ENCODE measurements at places on chromosomes 4 and X.
A peak's percentile ranks its signal among the peaks of the same experiment; 100 is the strongest.

- no peak for DNase-seq
These were observed 37.5 kb upstream of the MAP3K15 start for GRCh38 chrX:19552793-19553192.

GRCh38 chrX:132488180-132488705 is 595 bp downstream of the MBNL3 start:
- peak; percentile 41 for DNase-seq

DNA sequence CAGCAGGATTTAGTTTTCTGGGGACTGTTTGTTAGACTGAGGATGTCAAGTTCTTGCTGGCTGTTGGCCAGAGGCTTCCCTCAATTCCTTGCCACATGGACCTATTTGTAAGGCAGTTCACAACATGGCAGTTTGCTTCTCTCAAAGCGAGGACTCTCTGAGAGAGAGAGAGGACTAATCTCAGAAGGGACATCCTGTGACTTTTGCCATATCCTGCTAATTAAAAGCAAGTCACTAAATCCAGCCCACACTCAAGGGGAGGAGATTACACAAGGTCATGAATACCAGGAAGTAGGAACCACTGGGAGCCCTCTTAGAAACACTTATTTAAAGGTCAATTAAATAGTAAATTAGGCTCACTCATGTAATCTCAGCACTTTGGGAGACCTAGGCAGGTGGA is 38.2 kb downstream of the PPP1R2C start:
- DNase-seq = no peak

DNA sequence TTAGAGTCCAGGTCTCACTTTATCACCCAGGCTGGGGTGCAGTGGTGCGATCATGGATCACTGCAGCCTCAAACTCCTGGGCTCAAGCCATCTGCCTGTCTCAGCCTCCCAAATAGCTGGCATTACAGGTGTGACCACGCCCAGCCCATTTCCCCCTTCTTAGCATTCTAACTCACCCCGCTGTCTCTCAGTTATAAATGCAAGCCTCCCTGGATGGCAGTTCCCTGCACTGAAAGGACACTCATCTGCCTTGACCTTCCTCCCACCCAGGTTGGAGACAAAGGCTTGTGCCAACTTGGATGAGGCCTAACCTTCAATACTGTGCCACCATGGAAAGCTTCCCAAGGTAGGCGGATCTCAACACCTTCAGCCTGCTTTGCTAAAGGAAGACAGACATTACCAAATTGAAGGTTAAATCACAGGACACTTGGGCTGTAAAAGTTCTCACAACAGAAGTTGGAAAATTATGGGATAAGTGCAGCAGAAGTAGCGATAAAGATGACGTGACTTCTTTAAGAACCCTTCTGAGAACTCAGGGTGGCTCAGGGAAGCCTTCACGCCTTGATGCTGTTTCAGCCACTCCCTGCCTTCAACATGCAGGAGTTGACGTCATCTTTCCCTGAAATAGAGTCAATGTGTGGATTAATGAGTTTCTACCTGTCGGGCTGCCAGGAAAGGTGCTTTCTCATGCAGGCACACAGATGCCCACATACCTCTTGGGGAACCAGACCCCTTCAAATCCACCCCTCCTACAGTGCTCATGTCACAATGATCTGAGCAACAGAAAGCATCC is 10.6 kb upstream of the GPM6B start:
- no peak for DNase-seq

DNA sequence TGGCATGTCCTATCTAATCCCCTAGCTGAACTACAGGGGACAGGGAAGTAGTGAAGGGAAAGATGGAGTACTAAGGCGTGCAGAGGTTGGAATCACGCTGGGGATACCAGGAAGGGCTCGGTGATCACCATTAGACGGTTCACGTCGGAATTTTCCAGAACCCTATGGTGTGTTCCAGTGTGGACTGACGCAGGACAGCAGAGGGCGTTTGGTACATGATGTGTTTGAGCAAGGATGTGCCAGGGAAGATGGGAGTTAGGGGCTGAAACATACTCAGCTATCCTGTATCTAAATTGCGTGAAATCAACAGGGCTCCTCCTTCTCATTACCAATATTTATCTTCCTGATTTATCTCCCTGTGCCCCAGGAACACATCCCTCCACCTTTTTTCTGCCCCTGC is 33.7 kb downstream of the PRPS2 start:
- no peak for DNase-seq

GRCh38 chr4:82491251-82491960 is 61.0 kb downstream of the ENOPH1 start:
- DNase-seq = no peak

DNA sequence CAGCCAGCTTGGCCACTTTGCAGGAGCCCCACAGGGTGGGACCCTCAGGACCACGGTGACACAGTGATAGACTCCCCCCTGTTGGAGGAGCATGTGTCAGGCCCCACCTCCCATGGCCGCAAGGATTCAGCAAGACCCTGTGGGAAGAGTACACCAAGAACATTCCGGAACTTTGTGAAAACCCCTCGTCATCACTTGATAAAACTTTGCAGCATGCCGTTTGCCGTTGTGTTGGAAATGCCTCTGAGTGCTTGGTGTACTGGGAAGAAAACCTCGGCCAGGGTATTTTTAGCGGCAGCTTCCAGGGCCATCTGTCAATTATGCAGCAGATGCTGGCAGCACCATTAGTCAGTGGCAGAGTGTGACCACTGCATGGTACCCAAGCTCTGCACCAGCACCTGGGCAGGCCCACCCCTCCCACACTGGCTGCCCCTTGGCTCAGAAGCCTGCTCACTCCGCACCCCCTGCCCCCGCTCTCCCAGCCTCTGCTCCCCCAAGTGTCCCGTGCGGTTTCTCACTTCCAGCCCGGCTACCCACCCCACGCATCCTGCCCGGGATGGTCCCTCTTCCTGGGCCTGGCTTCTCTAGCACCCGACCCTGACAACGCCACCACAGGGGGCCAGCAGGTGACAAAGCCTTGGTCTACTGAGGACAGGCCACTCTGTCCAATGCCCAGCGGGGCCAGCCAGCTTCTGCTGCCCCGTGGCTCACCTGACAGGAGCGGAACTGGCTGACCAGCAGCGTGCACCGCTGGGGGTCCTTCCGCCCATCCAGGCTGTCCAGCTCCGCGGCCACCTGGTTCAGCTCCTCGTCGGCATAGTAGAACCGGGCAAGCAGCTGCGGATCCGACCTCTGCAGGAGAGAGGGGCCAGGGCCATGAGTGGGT is 65.0 kb downstream of the ZFYVE28 start:
- no peak for DNase-seq

GRCh38 chrX:153922932-153923857 is 2.9 kb downstream of the ARHGAP4 start:
- peak; percentile 33 for DNase-seq

- no peak for DNase-seq
These were observed 456.1 kb downstream of the GRXCR1 start for GRCh38 chr4:43348591-43348990.

- DNase-seq = no peak
These were observed 537.4 kb upstream of the MAGEB18 start for GRCh38 chrX:25600776-25601175.

DNA sequence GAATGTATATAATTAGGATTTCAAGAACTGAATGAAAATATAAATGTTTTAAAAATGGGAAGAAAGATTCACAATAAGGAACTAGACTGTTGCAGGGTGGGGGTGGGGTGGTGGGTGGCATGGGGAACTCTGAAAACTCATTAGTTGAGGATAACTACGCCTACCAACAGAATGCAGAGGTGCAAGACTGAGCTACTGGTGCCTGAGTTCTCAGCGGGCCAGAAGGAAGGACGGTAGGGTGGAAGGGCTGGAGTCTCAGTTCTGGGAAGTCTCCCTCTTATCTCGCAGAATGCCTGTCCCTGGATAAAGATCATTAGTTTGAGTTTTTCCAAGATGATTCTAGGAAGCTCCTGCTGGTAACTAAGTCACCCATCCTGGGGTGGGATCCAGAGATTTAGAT is 1.3 kb upstream of the SOD3 start:
- no peak for DNase-seq

GRCh38 chrX:123773258-123773988 is 40.6 kb upstream of the THOC2 start:
- no peak for DNase-seq

DNA sequence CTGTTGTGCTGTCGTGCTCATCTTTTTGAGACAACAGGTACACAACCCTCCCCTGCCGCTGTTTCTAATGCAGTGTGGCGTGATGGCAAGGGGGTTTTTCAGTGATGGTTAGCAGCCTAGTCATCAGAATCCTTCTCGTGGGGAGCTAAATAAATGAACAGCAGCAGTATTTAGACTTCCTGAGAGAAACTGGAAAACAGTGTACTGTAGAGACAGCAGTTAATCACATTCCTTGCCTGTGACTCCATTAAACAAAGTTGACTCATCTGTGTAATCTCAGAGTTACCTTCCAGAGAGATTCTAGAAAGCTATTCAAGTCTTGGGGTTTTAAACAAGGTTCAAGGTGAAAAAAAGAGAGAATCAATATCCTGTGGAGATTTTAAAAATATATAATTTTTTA is 1753.2 kb upstream of the PCDH7 start:
- no peak for DNase-seq

DNA sequence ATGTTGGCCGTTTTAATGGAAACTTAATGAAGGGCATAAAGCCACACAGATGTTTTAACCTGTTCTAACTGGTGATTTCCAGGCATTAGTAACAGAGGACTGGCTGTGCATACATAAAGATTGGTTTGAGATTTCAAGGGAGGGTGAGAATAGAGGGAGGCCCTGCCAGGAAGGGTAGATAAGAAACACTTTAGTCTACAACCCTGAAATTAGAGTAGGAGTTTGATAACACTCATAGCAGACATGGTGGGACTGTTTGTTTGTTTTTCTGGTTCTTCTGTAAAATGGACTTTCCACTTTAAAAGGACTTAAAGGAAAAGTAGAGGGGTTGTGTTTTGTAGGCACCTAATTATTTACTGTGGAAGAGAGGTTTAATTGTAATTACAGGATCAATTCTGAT is 16.2 kb downstream of the SLC4A4 start:
- DNase-seq = no peak

- no peak for DNase-seq
These were observed 73.5 kb downstream of the GPAT3 start for GRCh38 chr4:83609365-83609764.

- DNase-seq = no peak
These were observed 102.8 kb upstream of the OR13H1 start for GRCh38 chrX:131441033-131441432.

DNA sequence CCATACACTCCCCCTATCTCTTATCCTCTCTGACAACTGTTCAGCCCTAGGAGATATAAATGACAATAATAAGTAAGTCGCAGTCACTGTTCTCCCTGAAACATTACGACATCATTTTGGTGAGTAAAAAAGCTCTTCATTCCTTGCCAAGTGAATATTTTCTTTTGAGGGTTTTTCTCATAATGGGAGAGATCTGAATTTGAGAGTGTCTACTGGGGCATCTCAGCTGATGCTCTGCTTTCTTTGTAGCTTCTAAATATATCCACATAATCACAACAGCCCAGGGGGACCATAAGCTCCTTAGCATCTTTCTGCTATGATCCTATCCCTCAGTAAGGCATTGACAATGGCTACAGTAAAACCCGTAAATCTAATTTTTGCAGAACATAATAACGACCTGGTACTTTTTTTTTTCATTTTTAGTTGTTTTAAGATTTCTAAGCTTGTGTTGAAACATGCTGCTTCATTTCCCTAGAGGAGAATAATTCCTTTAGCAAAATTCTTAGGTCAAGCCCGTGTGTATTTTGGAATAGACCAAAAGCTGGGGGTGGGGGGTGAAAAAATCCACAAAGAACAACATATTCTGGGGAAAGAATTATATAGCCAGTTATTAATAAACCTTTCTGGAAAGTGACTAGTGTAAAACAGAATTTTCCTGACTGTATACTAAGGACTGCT is 78.1 kb upstream of the GPM6B start:
- DNase-seq = no peak

- no peak for DNase-seq
These were observed 6.8 kb downstream of the ANXA3 start for GRCh38 chr4:78558410-78558809.

GRCh38 chr4:125433453-125433852 is 118.7 kb downstream of the FAT4 start:
- DNase-seq = no peak

DNA sequence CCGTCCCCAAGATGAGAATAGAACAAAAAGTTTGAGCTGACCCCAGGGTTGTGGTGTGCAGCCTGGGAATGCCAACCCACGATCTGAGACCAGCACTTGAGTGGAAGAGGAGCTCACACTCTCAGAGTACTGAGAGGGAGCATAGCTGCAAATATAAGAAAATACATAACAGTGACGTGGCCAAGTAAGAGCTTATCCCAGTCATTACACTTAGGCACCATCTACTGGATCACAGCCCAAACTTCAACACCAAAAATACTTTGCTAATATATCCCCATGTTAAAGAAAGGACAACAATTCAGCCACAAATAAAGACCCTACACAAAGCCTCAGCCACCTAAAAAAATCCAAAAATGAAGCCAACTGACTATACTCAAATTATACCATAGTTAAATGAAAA is 33.3 kb upstream of the CXCL6 start:
- DNase-seq = no peak

DNA sequence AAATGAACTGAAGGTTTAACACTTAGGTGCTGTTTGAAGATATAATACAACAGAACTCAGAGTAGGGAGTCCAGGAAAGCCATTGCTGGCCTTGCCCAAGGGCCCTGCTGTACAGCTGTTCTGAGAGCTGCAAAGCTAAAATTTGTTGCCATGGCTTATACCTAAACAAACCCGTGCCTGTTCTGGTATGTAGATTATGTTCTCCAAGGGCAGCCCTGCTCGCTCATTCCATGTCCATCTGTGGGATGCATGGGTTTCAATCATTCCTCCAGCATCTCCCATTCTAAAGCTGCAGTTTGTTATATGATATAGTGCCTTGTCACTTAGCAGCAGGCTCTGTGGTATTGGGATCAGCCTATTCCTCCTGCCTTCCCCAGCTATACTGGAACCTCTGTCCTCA is 80.8 kb upstream of the BMPR1B start:
- no peak for DNase-seq

DNA sequence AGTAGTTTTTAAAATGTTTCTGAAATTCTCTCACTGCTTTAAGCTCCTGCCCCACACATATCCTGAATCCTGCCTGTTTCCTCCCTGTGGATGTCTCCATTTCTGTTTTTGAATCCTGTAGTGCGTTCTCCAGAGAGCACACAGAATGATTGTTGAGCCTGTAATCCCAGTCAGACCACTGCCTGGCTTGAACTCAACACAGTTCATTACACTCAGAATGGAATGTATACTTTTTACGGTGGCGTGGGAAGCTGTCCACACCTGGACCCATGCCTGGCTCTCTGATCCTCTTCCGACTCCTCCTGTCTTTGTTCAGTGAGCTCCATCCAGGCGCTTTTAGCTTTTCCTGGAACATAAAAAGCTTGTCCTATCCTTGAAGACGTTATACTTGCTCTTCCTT is 1217.0 kb upstream of the PRKX start:
- DNase-seq = no peak

GRCh38 chr4:7196736-7197135 is 4.4 kb downstream of the SORCS2 start:
- no peak for DNase-seq

GRCh38 chr4:185036842-185037241 is 18.6 kb downstream of the HELT start:
- DNase-seq = no peak

GRCh38 chr4:54908763-54909162 is 216.6 kb downstream of the KDR start:
- no peak for DNase-seq

Measured in CD4-positive, alpha-beta T cell treated with Interferon alpha-2 for 1 hour (primary cell).